ENCODE measurements at places on chromosomes 6 and 20. TPM values are rescaled to one million over a fixed set of nuclear protein-coding genes. Genes with fewer than 3 reads are reported as not detected.

Gene TP53TG5
- not detected for total RNA-seq

Gene OPN5
- not detected for total RNA-seq

Gene RFX6
- total RNA-seq: not detected

Gene LRRC73
- total RNA-seq: 0.06 TPM

Gene ESR1
- total RNA-seq: not detected

Gene SLC52A3
- not detected for total RNA-seq

Gene NTSR1
- under 0.01 TPM for total RNA-seq

Gene DDX43
- 0.32 TPM for total RNA-seq

Gene HLA-DQA1
- total RNA-seq: not detected

Gene KCNG1
- 3.4 TPM for total RNA-seq

Gene GPRC6A
- not detected for total RNA-seq

Gene SLC12A5
- 0.81 TPM for total RNA-seq

Gene RNF146
- 50.0 TPM for total RNA-seq

Gene HSPA1L
- 1.8 TPM for total RNA-seq

Gene WFDC11
- total RNA-seq: not detected

Gene MEI4
- under 0.01 TPM for total RNA-seq

Gene RNF39
- total RNA-seq: not detected

Gene CDH26
- total RNA-seq: 0.31 TPM

Gene PEDS1
- total RNA-seq: 15.4 TPM

Gene NT5E
- 111 TPM for total RNA-seq

Gene CFAP206
- total RNA-seq: not detected

Gene C6orf52
- not detected for total RNA-seq

Gene ZFAND3
- 11.3 TPM for total RNA-seq
